Large intestine (tissue), 12 donors: ENCODE measurements at places on chromosomes 1 and 21. TPM values are rescaled to one million over a fixed set of nuclear protein-coding genes. Genes with fewer than 3 reads are reported as not detected.

CELA2A gene
- 0.18 TPM for polyA plus RNA-seq

- DNase-seq, result no peak
Observed at GRCh38 chr1:198597690-198598430, 41.0 kb upstream of the PTPRC start.

GRCh38 chr1:234748066-234748465 is 138.1 kb upstream of the IRF2BP2 start:
- DNase-seq, result no peak

DNA sequence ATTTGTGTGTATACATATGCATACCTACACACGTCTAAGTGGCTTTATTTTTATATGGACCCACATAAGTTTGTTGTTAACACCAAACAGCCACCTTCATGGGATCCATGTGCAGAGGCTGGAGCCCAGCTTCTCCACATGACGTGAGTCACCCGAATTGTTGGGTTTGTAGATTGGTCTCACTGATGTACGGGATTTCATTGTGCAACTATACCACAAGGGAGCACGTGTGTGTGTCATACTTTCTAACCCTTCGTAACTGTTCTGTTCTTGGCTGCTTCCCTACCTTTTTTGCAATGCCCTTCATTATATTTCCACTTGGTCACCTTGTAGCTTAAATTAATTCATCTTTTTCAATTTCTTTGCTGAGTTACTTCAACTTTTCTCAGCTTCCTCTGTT is 21.0 kb downstream of the SPRTN start:
- DNase-seq, result no peak

GRCh38 chr1:12188115-12188514 is 21.3 kb downstream of the TNFRSF1B start:
- no peak for DNase-seq

GRCh38 chr1:170701962-170702361 is 38.0 kb downstream of the PRRX1 start:
- no peak for DNase-seq

SNRNP40 gene
- polyA plus RNA-seq, result 45.9 TPM

DNA sequence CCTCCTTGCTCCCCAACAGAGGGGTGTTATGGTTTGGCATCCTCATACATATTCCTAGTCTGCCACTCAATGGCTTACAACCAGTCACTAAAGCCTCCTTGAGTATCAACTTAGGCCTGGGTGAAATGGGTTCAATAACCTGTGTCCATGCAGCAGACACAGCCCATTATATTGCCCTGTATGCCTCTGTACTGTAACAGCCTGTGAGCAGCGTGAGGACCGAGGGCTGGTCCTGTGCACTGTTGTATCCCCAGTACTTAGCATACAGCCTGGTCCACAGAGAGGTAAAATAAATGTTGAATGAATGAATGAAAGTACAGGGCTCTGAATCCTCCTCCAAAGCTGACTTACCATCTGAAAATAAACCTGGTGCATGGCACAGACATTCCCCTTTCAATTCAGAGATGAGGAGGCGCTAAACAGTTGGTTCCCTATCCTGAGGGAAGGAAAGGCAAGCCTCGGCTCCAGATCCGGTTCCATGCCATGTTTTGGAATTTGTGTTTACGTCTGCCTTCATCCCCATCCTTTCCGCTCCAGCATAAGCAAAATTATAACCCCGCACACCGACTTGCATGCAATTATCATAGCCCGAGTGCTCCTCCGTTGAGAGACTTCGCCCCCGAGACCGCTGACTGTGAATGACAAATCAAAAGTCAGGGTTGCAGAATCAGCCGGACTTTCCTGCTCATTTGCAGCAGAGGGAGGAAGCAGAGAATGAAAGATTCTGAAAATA is 45.0 kb upstream of the DNAJC6 start:
- peak; percentile 48 for DNase-seq

DNA sequence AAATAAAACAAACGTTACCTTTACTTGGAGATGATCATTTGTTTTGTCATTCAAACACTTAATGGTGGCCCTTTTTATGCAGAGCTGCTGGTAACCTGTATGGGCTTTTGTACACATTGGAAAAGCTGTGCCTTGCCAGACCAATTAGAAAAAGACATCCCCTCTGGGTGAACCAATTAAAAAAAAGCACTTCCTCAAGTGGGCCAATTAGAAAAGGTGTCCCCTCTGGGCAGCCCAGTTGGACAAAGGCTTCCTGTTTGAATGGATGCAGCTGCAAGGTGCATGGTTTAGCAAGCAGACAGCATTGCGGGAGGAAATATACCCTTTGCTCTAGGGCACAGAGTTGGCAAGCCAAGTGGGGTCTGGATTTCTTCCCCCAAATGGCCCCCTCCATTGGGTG is 21.6 kb downstream of the HUNK start:
- DNase-seq, result peak; percentile 38

GRCh38 chr1:208058756-208059155 is 147.8 kb upstream of the CD34 start:
- no peak for DNase-seq

CCNL2 gene
- polyA plus RNA-seq, result 285 TPM

- DNase-seq, result no peak
Observed at GRCh38 chr1:176702901-176703300, 239.9 kb downstream of the PAPPA2 start.

DNA sequence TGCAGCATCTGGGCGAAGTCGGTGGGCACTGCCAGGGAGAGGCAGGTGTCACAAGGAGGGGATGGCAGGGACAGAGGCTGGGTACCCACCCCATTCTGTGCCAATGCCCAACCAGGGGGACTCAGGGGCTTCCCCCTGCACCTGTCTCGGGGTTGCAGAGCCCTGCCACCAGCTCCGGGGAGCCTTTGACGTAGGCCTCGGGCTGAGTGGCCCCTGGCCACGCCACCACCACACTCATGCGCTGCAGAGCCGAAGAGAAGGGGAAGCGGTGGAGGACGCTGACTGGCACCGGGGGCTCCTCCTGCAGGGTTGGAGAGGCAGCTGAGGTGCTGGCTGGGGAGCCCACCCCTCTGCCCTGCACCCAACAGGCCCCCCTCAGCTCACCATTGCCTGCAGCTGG is 11.7 kb upstream of the MFAP2 start:
- DNase-seq, result no peak

GRCh38 chr1:222896630-222897526 is 82.0 kb downstream of the DISP1 start:
- no peak for DNase-seq

- DNase-seq, result no peak
Observed at GRCh38 chr1:117591252-117591651, 14.6 kb upstream of the TENT5C start.

TMCO2 gene
- polyA plus RNA-seq, result not detected

RSPO1 gene
- polyA plus RNA-seq, result 2.2 TPM

DNA sequence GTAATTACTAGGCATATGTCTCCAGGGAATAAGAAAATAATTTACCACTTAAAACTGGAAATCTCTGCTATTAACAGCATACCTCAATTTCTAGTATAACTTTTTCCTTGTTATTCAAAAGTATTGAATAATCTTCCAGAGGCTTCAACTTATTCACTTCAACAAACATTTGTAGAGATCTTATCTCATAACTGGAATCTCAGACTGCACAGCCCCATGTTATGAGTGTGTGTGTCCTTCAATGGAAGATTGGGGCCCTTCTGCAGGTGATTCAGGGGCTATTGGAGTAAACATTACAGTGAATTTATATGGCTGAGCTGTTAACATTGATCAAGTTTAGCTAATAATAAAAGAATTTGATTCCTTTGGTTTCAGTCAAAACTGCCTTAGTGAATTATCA is 946.1 kb downstream of the TTLL7 start:
- no peak for DNase-seq

DNA sequence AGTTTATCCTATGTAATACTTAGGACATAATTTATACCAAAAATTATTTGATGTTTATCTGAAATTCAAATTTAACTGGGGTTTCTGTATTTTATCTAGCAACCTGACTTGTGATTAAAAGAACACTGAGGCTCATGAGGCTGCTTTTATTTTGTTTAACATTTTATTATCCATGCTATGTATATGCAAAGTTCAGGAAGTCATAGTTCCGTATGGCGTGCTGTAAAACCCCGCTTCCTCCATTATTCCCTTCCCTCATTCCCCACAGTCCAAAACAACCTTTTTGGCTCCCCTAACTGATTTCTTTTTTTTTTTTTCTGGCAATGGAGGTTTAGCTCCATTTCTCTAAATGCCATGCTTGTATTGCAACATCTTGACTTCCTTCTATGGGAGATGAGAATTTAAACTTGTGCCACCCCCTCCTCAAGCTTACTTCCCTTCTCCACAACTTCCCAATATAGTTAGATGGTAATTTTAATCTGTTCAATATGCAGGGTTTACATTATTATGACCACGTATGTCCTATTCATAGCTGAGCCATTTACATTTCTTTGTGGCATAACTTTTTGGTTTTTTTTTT is 138.0 kb upstream of the DNAH14 start:
- no peak for DNase-seq

DNA sequence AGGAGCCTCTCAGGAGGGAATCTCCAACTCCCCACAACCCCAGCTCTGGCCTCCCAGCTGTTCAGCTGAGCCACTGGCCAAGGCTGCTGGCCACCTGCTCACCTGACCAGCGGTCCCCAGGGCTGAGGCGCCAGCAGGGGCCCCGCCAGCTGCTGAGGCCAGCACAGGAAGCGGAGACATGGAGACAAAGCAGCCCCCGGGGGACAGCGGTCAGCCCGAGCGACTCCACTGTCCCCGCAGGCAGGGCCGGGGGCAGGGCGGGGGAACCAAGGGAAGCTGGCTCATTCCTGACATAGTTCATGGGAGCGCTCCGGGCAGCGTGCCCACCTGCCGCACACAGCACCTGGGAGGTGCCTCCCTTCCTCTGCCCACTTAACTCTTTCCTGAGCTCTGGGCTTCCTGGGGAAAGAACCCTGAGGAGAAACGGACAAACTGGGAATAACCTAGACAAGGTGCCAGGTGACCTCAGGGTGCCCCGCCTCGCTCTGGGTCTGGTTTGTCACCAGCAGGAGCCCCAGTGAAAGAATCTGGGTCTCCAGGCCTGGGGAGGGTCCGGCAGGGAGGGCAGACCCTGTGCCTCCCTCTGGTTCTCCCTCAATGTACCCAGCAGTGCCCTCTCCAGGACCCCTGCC is 10.7 kb downstream of the EPHA2 start:
- DNase-seq, result no peak

ENAH gene
- 44.4 TPM for polyA plus RNA-seq

- DNase-seq, result no peak
Observed at GRCh38 chr21:36461918-36462486, 17.9 kb downstream of the CLDN14 start.

EXTL1 gene
- 0.82 TPM for polyA plus RNA-seq

GJA9 gene
- 0.42 TPM for polyA plus RNA-seq

DNA sequence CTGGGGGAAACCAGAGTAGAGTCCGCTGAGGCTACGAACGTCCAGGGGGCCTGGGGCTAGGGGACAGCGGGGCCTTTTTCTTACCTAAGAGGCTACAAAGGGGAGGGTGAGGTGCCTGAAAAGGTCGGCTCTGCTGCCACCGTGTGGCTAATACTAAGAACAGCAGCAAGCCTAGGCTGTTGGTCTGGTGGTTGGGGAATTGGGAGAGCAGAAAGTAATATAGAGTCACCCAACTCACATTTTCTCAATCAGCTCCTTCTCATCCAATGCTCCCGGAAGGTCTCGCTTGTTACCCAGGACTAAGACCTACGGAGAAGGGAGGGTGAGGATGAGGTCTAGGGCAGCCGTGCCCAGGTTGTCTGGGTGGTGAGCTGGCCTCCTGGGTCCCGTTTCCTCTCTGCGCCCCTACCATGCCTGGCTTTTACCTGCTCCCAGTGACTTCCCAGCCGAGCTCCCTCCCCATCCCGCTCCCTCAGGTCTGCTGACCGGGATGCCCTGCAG is 9.3 kb downstream of the ARL8A start:
- DNase-seq, result peak; percentile 45

PLEKHG5 gene
- polyA plus RNA-seq, result 17.2 TPM

DNA sequence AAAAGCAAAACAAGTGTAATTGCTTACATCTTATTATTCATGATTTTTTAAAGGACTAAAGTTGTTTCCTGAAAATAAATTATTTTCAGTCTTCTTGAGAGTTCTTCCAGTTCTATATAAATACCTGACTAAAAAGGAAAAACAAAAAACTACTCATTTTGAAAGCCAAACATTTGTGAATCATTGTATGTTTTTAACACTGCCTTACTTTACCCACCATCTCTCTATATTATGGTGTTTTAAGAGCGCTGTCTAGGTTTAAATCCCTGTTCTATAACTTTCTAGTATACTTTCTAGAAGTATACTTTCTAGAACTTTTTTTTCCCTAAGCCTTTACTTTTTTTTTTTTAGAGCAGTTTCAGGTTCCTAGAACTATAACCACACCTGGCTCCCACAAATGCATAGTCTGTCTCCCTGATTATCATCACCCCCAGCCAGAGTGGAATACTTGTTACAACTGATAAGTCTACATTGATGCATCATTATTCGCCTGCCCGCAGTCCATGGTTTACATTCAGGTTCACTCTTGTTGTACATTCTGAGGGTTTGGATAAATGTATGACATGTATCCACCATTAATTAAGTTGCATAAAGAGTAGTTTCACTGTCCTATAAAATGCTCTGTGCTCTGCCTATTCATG is 9.8 kb downstream of the RSBN1 start:
- DNase-seq, result no peak

DNA sequence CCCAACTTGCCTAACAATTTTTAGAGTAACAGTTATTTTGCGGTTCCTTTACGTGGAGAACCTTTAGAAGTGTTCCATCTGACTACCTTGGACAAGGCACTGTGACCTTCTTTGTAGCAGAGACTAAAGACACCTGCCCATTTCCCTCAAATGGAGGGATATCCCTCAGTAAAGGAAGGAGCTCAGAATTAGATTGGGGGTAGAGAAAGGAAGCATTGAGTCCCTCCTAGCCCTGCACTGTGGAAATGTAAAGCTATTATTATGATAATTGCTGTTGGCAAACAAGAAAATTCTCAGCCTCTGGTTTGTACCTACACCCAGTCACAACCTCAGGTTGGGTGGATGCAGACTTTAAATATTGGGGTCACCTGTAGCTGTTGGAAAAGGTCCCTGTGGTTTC is 72.6 kb upstream of the MACF1 start:
- no peak for DNase-seq

PTGER3 gene
- polyA plus RNA-seq, result 8.1 TPM

GRCh38 chr21:15837645-15838044 is 107.9 kb downstream of the USP25 start:
- DNase-seq, result peak; percentile 74

GRCh38 chr1:101198842-101199636 is 37.8 kb upstream of the S1PR1 start:
- no peak for DNase-seq

GPA33 gene
- polyA plus RNA-seq, result 64.4 TPM

TEDDM1 gene
- 0.09 TPM for polyA plus RNA-seq

PLPPR4 gene
- 1.5 TPM for polyA plus RNA-seq

GRCh38 chr1:3612123-3612522 is 815 bp upstream of the MEGF6 start:
- no peak for DNase-seq

- no peak for DNase-seq
Observed at GRCh38 chr1:91591175-91591974, 90.7 kb downstream of the CDC7 start.

DNA sequence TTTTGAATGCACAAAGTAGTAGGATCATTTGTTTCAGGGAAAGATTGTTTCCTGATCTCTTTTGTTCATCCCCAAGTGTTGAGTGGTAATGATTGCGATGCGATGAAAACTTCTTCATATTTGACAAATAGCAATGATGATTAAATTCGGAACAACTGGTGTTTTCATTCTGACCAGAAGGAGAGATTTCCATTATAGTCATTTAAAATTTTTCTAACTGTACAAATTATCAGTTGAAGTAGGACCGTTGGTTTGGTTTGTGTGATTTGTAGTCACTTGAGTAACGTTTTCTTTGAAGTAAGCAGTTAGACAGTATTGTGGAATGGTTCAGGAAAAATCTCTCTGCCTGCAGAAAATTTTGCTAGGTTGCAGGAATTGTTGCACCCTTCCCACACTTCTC is 5.9 kb downstream of the NFYC start:
- DNase-seq, result no peak

PLXNA2 gene
- 11.7 TPM for polyA plus RNA-seq
